ENCODE measurements at places on chromosomes 16 and 17.

GRCh38 chr16:72025404-72026114, 17.0 kb downstream of the DHODH start:
- no peak for DNase-seq

DNA sequence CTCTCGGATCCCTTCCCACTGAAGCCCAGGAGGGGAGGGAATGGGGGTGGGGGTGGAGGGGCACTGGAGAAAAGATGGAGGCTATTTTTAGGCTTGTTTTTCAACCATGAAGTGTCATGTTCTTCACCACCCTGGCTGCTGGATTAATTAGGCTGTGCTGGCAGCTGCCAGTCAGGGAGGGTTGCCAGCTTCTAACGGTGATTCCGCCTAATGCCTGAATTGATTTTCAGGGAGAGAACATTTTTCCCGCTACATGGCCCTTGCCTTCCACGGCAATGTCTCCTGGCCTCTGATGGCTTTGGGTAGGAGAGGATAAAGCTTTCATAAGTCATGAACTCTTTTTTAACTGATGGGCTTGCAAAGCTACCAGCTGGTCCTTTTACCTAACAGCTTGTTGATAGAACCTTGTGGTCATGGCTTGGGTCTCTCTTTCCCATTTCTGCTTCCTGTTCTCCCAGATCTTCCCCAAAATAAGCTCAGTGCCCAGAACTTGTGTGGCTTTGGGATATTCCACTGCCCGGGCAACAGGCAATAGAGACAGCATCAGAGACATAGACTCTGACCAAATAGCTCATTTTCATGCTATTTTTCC, 167.4 kb downstream of the PITPNC1 start:
- no peak for DNase-seq

- DNase-seq: no peak
Measured at GRCh38 chr16:72182976-72183375, 11.0 kb upstream of the PMFBP1 start.

DNA sequence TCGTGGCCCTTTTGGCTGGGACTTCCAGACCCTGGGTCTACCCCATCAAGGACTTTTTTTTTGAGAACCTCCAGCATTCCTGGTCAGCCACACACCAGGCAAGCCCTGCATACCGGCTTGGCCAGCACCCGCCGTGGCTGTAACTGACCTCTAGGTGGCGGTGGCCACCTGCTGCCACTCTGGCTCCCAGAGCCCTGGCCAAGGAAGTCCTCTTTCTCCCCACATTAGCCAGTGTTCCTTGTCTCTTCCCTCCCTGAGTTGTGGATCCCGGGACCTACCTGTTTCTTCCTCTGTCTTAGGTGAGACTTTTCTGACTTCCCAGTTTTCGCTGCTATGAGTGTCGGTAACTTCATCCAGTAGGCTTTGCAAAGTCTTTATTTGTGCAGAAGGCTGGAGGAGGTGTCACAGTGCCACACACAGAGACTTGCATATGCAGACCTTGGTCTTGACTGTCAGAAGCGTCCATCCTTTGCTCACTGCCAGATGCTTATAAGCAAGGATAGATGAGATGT, 348.3 kb downstream of the CPPED1 start:
- peak; percentile 31 for DNase-seq

- DNase-seq: no peak
Measured at GRCh38 chr16:86367291-86368072, 142.8 kb upstream of the FOXF1 start.

DNA sequence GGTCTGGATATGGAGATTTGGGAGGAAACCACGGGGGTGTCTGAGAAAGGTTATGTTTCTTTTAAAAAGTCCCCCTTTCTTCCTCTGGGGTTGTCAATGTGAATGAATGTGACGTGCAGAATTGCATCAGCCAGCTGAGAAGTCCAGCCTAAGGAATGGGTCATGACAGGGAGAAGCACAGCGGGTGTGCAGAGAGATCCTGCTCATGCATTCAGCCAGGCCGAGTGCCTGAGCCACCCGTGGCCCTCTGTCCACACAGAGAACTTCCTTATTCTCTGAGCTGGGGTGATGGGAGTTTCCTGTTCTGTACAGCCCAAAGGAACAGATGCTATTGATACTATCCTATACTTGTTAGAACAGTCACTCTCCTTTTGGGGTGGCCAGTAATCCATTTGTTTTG, 117.9 kb downstream of the CPPED1 start:
- no peak for DNase-seq

- no peak for DNase-seq
Measured at GRCh38 chr16:11966173-11966572, 1.2 kb downstream of the TNFRSF17 start.

GRCh38 chr17:34909040-34909439, 52.2 kb downstream of the CCT6B start:
- DNase-seq: no peak

DNA sequence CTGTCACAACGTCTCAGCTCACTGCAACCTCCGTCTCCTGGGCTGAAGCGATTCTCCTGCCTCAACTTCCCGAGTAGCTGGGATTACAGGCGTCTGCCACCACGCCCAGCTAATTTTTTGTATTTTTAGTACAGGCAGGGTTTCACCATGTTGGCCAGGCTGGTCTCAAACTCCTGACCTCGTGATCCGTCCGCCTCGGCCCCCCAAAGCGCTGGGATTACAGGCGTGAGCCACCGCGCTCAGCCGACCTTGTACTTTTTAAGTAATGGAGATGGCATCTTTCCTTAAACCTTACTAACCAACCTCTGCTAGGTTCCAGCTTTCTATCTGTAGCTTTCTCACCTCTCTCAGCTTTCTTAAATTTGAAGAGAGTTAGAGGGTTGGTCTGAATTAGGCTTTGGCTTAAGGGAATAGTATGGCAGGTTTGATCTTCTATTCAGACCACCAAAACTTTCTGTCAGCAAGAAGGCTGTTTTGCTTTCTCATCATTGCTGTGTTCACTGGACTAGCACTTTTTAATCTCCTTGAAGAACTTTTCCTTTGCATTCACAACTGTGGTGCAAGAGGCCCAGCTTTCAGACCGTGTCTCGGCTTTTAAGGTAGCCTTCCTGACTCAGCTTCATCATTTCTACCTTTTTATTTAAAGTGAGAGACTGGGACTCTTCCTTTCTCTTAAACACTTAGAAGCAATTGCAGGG, 28.0 kb downstream of the YWHAE start:
- DNase-seq: no peak
